ENCODE measurements at places on chromosomes 16 and 17.

- no peak for DNase-seq
These were observed 576.0 kb upstream of the HSBP1 start for GRCh38 chr16:83231729-83232128.

DNA sequence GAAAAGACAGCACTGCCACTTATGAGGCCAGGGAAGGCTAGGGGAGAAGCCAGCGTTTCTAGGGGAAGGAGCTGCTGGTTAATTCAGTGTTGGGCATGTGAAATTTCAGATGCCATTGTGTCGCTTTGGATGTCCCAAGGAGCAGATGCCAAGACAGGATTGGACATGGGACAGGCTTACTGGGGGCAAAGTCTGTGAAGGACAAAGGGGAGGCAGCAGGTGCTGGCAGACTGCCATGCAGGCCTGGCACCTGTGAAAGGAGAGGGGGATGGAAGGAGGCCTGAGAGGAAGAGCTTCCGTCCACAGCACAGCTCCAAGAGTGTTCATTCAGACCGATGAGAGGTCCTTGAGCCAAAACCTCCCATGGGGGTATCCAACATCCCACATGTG is 255.5 kb upstream of the RPL38 start:
- DNase-seq = no peak

DNA sequence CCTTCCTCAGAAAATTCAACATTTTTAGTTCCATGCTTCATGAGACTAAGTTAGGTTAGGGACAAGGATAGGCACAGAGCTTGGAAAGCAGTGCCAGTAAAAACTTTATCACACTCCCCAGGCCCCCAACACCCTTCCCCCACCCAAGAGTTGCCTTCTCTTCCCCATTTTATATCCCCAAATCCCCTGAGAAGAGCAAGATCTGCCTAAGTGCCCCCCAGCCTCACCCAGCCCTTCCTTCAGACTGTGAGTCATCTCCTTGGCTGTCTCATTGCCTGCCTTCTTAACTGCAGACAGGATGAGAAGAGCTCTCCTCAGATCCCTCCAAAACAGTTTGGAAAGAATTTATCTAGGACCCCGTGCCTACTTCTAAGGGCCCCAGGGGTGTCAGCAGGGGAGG is 55.8 kb downstream of the NEUROD2 start:
- DNase-seq = no peak

- no peak for DNase-seq
These were observed 121.5 kb downstream of the STXBP4 start for GRCh38 chr17:55090079-55090492.

GRCh38 chr17:45368651-45369050 is 51.8 kb upstream of the MAP3K14 start:
- DNase-seq = no peak

DNA sequence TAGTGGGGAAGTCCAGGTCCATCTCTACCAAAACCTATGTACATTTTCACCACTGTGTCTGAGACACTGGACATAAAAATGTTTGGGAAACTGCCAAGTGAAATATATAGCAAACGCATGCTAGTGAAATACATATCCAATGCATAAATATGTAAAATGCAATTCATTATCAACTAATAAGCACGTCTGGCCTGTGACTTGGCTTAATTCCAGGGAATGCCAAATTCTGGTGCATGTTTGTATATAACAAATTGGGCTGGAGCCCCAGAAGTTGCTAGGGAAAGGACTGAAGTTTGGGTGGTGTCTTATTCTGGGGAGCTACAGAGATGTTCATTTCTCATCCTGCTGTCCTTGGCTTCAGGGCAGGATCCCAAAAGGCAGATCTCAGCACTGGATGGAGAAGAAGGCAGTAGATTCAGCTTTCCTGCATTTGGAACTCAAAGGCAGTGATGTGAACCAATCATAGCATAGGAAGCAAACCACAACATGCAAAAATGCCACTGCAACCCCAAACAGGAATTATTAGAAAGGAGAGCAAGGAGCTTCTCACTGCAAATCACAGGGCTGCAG is 184.3 kb downstream of the HS3ST3A1 start:
- DNase-seq = no peak

- no peak for DNase-seq
These were observed 378.0 kb downstream of the SLC39A11 start for GRCh38 chr17:72714357-72714966.

- no peak for DNase-seq
These were observed 200.5 kb downstream of the ZFHX3 start for GRCh38 chr16:72847187-72848027.

- DNase-seq = no peak
These were observed 2.2 kb downstream of the UBALD1 start for GRCh38 chr16:4612474-4612931.

DNA sequence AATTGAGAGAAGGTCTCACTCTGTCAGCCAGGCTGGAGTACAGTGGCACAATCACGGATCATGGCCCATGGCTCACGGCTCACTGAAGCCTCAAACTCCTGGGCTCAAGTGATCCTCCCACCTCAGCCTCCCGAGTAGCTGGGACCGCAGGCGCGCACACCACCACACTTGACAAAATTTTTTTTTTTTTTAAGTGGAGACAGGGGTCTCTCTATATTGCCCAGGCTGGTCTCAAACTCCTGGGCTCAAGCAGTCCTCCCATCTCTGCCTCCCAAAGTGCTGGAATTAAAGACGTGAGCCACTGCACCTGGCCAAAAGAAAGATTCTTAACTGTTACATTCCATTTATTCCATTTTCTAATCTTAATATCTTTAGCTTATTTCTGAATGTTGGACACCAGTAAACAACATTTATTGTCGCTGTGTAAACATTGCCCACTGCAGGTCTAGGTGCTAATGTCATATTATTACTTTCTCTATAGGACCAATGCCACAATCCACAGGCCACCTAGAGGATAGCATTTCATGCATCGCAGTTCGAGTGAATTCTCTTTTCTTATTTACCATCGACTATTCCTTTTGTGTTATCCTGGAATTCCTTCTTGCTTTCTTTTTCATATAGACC is 123.7 kb downstream of the PITPNC1 start:
- no peak for DNase-seq

- no peak for DNase-seq
These were observed 9.6 kb upstream of the PRPSAP1 start for GRCh38 chr17:76363107-76363842.

DNA sequence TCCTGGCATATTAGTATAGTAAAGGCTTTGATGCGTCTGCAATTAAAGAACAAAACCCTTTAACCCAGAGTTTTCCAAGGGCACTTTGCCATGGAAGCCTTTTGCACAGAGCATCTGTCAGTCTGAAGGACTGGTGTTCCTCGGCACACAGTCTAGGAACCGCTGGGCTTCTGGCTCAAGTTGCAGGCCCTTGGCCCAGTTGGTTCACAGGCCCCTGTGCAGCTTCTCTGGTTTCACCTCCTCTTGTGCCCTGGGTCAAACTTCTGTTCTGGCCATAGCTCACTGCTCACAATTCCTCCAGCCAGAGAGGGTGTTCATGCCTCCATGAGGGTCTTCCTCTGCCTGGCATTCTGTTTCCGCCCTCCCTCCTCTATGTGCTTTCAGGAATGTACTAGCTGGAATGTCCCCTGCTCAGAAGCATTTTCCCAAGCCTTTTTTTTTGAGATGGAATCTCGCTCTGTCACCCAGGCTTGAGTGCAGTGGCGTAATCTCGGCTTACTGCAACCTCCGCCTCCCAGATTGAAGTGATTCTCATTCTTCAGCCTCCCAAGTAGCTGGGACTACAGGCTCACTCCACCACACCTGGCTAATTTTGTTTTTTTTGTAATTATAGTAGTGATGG is 34.5 kb upstream of the TEX2 start:
- no peak for DNase-seq

- no peak for DNase-seq
These were observed 31.6 kb upstream of the BCAS3 start for GRCh38 chr17:60645918-60646523.

- peak; percentile 46 for DNase-seq
These were observed 1.7 kb downstream of the HEXIM1 start for GRCh38 chr17:45149669-45150664.

- DNase-seq = no peak
These were observed 610 bp downstream of the PIK3R5 start for GRCh38 chr17:8964801-8965393.

- DNase-seq = no peak
These were observed 38.2 kb downstream of the GRB2 start for GRCh38 chr17:75367312-75367711.

GRCh38 chr17:80470603-80471002 is 5.8 kb downstream of the NPTX1 start:
- DNase-seq = no peak

- DNase-seq = no peak
These were observed 26.6 kb downstream of the GSE1 start for GRCh38 chr16:85639529-85640253.

DNA sequence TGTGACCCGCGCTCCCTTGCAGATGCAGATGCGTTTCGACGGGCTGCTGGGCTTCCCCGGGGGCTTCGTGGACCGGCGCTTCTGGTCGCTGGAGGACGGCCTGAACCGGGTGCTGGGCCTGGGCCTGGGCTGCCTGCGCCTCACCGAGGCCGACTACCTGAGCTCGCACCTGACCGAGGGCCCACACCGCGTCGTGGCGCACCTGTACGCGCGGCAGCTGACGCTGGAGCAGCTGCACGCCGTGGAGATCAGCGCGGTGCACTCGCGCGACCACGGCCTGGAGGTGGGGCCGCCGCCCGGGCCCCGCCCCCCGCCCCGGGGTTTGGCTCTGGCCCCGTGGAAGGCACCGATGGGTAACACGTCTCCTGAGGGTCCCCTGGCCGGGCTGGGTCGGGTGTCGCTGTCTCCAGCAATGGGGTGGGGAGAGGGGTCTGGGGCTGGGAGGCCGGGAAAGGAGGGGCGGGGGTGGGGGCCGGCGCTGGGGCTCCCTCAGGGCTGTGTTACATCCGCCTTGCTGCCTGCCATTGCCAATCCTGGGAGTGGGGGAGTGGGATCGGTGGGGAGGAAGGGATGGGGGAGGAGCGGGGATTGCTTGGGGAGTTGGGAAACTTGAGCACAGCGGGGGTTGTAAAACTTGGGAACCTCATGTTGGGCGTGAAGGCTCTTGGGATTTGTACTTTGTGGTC is 737 bp downstream of the NUDT16L1 start:
- DNase-seq = peak; percentile 55

All from stimulated activated naive CD4-positive, alpha-beta T cell (primary cell).